ENCODE measurements at places on chromosomes 5 and 9.

GRCh38 chr5:68290260-68290674 is 74.7 kb downstream of the PIK3R1 start:
- DNase-seq, result no peak

DNA sequence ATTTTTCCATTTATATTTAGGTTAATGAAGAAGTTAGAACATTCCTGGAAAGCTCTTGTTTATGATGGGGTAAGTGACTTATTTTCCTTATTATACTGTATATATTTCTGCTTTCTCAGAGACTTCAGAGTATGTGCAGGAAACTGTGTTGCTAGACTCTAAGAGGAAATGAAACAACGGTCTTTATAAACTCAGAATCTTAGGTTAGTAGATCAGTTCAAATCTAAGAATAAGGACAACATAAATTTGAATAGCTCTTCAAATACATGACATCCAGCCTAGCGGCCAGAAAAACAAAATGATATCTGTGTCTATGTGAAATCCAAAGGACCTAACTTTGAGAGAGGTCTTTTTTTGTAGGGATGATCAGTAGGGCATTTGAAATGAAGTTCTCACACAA is 94.3 kb downstream of the PRKACG start:
- no peak for DNase-seq

GRCh38 chr9:21661626-21662025 is 140.8 kb upstream of the MTAP start:
- DNase-seq, result no peak

DNA sequence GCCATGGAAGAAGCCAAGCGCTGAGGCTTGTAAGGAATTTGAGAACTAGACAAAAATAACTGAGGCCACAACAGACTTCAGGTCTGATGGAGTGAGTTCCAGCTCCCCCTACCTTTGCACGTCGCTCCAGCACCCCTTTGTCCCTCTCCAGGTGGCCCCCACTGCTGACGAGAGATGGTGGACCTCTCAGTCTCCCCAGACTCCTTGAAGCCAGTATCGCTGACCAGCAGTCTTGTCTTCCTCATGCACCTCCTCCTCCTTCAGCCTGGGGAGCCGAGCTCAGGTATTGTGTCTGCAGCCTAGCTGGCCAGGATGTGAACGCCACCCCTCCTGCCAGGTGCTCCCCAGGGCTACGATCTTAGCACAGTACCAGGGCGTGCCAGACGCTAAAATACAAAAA is 5.2 kb downstream of the BTNL9 start:
- no peak for DNase-seq

DNA sequence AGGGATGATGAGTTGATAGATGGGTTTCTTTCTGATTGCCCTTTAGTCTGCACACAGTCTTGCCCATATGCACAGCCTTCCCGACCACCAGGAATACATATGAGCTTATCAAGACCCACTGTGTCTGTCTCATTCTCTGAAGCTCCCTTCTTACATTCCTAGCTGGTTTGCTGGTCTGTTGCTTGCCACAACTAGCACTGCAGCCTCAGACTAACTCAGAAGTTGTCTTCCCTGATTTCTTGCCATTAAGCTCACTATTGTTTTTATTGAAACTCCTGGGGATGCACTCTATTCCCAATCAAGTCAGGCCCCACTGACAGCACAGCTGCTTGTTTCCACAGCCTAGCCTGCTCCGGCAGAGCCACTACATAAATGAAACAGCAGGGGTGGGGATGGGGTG is 97.5 kb downstream of the SAXO1 start:
- no peak for DNase-seq

DNA sequence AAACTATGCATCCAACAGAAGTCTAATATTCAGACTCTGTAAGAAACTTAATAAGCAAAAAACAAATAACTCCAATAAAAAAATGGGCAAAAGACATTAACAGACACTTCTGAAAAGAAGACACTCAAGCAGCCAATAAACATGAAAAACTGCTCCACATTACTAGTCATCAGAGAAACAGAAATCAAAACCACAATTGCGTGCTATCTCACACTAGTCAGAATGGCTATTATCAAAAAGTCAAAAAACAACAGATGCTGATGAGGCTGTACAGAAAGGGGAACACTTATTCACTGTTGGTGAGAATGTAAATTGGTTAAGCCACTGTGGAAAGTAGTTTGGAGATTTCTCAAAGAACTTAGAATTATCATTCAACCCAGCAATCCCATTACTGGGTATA is 101.2 kb upstream of the TRIM32 start:
- no peak for DNase-seq

- DNase-seq, result no peak
Observed at GRCh38 chr9:132970324-132971062, 8.0 kb upstream of the GFI1B start.

DNA sequence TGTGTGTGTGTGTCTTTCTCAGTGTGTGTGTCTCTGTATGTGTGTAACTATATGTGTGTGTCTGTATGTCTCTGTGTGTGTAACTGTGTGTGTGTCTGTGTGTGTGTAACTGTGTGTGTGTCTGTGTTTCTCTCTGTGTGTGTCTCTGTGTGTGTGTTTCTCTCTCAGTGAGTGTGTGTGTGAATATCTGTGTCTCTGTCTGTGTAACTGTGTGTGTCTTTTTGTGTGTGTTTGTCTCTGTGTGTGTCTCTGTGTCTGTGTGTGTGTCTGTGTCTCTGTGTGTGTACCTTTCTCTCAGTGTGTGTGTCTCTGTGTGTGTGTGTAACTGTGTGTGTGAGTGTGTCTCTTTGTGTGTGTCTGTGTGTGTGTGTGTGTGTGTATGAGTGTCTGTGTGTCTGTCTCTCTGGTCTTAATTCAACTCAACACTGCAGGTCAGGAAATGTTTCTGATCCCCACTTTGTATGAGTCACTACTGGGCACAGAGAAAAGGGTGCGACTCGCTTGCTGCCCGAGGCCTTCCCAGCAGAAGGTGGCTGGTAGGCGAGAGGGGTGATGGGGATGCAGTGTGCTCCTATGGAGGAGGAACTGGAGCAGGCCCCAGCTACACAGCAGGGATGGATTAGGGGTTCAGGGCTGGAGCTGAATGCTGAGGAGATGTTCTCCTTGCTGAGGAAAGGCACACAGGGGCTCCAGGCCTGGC is 52.1 kb downstream of the NSG2 start:
- no peak for DNase-seq

- no peak for DNase-seq
Observed at GRCh38 chr5:35213608-35214007, 16.7 kb downstream of the PRLR start.

DNA sequence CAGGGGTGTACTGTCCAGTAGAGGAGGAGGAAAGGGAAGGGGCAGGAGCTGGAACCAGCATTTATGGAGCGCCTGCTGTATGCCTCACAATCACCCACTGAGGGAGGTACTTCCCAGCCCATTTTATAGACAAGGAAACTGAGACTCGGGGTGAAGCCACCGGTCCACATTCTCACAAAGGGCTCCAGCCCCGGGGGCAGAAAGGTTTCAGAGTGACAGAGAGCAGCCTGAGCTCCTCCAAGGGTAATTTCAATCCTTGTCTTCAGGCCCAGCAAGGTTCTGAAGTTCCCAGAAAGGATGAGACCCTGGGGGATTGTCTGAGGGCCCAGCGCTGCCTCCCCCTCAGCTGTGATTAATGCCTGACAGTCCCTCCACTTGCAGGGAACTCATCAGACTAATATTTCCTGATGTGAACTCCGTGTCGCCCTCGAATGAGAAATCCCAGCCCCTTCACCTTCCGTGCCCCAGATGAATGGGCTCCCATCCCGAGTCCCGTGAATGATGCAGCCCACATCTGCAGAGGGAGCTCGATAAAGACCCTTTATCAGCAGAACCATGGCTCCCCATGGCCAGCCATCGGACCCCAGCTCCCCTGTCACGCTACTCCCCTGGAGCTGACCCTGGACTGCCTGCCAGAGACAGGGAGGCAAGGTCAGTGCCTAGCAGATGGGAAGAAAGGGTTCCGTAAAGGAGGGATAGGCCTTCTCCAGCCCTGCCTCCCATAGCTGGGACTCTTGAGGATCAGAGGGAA is 32.1 kb upstream of the MVB12B start:
- no peak for DNase-seq

GRCh38 chr9:135615666-135616618 is 23.4 kb downstream of the GLT6D1 start:
- DNase-seq, result no peak

All from activated T-helper 1 cell treated with anti-CD3 and anti-CD28 coated beads, Interleukin-2, amount 50 U/mL, for 16 hours (primary cell).